Muscle of back (tissue), 13 donors: ENCODE measurements at places on chromosomes 2 and 18. TPM values are rescaled to one million over a fixed set of nuclear protein-coding genes. Genes with fewer than 3 reads are reported as not detected.

- no peak for DNase-seq
Observed at GRCh38 chr18:79750980-79751571, 46.7 kb upstream of the KCNG2 start.

DNA sequence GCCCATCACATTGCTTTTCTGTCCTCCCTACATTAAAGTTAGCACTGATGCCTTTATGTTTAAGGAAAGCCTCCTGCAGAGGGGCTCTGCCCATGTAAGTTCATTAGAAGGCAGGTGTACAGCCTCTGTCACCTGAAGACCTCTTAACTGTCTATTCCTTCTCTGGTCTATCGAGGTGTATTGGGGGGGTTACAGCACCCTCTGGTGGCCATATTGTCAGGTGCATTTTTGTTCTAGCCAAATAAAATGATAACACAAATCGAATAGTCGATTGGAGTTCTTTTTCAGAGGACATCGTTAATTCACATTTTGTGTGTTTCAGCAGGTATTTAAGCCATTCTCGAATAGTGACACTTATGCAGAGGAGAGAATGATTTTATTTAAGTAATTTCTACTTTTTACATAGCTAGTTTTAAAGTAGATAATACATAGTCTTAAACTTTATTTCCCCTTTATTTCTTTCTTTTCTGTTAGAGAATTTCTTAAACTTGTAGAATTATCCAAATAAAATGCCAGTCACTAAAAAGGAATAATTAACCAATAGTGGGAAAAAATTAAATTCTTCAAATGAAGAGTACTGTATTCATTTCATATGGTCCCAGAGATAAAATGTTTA is 136.8 kb downstream of the NEDD4L start:
- peak; percentile 32 for DNase-seq

- DNase-seq, result no peak
Observed at GRCh38 chr2:138727956-138728355, 52.2 kb downstream of the NXPH2 start.

DNA sequence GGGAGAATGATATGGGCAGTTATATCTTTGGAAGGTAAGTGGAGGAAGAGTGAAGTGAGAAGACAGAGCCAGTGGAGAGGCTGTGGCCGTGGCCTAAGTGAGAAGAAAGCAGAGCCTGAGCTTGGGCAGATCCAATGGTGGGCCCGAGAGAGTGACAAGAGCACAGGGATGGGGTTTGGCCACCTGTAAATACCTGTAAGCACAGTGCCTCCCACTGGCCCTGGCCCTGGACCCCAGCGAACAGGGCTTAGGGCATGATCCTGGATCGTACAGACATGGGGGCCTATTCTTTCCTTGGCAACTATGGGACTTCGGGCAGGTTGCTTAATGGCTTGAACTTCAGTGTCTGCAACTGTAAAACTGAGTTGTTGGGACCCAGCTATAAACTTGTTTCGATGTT is 44.1 kb downstream of the MTCL1 start:
- DNase-seq, result no peak

DNA sequence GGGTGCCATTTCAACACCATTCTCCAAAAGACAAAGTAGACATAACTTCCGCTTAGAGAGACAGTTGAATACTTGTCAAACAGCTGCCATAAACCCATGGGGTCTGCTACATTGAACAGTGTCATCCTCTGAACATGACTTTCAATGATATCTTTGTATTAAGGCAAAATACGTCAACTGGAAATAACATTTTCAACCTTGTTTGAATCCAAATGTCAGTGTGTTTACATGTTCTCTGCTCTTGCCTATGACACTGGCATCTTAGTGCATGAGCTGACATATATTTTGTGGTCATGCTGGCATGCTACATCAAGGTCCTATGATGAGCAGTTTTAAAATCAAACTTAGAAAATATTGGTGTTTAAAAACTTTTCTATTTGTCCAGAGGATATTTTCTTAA is 1548.1 kb upstream of the LRRTM1 start:
- DNase-seq, result no peak

DNA sequence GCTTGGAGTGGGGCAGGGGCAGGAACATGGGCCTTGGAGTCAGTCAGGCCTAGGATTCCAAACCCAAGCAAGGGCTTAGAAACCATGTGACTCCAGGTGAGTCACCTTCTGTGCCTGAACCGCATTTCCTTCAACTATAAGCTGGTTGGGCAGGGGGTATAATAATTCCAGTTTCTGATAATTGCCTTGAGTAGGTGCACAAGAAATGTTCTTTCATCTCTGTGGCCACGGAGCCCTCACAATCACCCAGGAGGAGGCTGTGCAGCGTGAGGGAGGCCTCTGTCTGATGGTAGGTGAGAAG is 112.1 kb upstream of the HAAO start:
- no peak for DNase-seq

DNA sequence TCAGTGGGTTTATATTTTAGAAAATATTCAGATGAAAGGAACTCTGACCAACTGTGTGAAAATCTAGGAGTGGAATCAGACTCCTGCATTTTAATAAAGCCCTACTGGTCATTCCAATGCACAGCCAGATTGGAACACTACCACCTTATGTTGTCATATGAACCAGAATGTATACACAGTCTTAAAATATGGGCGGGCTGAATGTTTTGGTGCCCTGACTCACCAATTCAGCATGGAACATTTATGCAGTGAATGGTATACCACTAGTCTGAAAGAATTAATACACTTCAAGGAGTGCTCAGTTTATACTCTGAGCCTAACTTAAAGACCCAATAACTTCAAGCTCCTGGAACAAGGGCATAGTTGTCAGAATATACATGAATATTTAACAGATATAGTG is 280.9 kb upstream of the TCF4 start:
- no peak for DNase-seq

GRCh38 chr2:64639691-64640090 is 14.0 kb downstream of the SERTAD2 start:
- no peak for DNase-seq

DNA sequence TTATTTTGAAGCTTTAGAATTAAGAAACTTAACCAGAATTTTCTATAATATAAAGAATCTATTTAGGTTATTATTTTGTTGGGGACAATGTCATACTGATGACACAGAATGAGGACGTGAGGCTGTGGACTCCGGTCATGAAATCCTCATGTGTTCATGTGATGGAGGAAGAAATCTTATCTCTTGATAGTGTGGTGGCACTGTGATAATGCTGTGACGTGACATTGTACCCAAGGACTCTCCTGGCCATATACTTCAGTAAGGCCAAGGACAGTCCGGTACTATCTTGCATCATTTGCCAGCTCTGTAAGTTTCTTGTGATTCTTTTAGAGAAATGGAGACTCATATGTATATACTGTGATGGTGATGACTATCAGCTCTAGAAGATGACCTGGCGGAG is 59.1 kb downstream of the SLC9A2 start:
- no peak for DNase-seq

- DNase-seq, result peak; percentile 64
Observed at GRCh38 chr2:85273738-85274731, 53.8 kb downstream of the TGOLN2 start.

DNA sequence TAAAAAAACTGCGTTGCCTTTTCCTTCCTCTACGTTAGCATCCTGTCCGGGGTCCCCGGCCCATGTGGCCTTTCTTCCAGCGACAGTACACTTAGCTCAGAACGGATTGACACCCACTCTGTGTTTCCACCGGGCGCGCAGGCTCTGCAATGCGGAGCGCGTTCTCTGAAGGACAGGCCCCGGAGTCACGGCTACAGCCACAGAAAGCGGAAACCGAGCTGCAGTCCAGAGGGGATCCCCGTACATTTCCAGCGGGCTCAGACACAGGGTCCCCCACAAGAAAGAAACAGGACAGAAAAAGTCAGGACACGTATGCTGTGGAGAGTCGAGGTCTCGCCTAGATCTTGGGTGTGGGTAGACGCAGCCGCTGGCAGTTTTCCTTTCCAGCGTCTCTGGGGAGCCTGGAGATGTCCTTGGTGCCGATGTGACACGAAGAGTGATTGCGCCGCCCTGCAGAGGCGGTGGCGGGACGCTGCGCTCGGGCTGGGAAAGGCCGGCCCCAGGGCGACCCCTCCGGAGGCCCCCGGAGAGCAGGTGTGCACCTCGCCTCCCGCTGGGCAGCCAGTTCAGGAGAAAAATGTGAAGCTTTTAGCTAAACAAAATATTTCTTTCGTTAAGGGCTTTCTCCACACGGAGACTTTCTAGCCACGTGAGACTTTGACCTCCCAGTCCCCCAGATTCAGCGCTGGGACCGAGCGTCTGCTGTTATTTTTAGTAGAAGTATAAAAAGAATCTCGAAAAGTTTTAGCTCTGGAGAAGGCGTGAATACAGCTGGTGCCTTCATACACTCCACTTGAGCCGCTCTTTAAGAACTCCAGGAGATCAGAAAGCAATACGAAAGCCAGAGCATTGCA is 1.3 kb upstream of the ACKR3 start:
- DNase-seq, result peak; percentile 41

DNA sequence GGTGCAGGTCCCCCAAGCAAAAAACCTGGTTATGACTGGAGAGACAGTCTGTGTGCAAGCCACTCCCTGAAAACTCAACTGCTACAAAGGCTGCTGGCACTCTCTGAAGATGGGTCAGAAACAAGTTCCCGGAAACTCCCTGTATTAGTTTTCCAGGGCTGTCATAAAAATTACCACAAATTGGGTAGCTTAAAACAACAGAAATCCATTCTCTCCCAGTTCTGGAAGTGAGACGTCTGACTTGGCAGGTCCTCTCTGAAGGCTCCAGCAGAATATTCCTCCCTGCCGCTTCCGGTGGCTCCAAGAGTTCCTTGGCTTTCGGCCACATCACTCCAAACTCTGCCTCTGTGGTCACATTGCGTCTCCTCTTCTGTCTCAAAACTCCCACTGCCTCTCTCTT is 30.1 kb upstream of the SERPINE2 start:
- no peak for DNase-seq

DNA sequence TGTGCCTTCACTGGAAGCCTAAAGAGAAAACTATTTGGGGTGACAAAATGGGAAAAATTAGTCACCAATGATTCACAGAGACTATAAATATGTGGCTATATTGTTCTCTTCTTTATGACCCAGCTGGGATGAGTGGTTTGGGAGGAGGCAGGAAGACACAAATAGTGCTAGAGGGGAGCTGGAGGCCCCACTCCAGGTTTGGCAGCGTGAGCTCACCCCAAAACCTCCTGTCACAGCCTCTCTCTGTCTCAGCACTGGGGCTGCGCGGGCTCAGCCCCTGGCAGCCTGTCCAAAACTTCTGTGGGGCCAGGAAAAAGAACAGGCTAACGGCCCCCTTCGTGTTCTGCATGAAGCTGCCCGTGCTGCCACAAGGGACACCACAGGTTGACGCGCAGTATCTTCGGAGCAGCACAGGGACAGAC is 73.2 kb upstream of the LCLAT1 start:
- DNase-seq, result peak; percentile 43

DNA sequence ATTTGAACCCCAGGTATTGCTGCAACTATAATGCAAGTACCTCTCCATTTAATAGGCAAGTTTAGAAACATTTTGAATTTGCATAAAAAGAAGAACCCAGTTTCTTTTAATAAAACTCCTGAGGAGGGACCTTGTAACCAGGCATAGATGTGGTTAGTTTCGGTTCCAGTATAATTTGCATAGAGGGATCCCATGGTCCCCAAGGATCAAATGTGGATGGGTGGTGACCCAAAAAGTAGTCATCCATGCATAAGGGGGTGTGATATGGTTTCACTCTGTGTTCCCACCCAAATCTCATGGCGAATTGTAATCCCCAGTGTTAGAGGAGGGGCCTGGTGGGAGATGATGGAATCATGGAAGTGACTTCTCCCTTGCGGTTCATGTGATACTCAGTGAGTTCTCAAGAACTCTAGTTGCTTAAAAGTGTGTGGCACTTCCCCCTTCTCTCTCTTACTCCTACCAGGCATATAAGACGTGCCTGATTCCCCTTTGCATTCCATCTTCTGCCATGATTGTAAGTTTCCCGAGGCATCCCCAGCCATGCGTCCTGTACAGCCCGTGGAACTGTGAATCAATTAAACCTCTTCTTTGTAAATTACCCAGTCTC is 40.2 kb upstream of the SKA1 start:
- DNase-seq, result no peak

DNA sequence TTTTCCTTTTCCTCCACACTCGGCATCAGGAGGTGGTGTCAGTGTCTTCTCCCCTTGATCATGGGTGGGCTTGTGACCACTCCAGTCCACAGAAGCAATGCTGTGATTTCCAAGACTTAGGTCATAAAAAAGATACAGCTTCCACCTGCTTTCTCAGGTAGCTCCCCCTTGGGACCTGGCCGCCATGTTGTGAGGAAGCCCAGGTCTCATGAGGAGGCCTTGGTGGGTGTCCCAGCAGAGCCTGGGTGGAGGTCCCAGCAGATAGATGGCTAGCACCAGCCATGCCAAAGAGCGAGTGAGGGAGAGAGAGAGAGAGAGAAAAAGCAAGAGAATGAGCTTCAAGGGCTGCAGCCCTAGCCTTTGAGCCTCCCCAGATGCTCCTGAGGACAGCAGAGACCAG is 16.0 kb downstream of the SLC66A2 start:
- no peak for DNase-seq

- no peak for DNase-seq
Observed at GRCh38 chr18:60022671-60023276, 123.0 kb downstream of the PMAIP1 start.

GRCh38 chr2:8015848-8016600 is 665.8 kb upstream of the ID2 start:
- DNase-seq, result no peak

Gene CD207
- polyA plus RNA-seq, result not detected

Gene CYP1B1
- polyA plus RNA-seq, result 5.2 TPM

Gene MFSD6
- 9.6 TPM for polyA plus RNA-seq

Gene PTPRN
- polyA plus RNA-seq, result 0.75 TPM

Gene TRIM43
- polyA plus RNA-seq, result not detected

Gene TXNDC2
- 0.12 TPM for polyA plus RNA-seq

Gene LONRF2
- polyA plus RNA-seq, result 1.0 TPM

Gene AMMECR1L
- 12.8 TPM for polyA plus RNA-seq

Gene ABCB6
- 36.0 TPM for polyA plus RNA-seq

Gene ARHGEF33
- polyA plus RNA-seq, result 1.7 TPM

Gene CYP27C1
- polyA plus RNA-seq, result 7.5 TPM

Gene DAW1
- polyA plus RNA-seq, result not detected
